ENCODE measurements at places on chromosomes 6 and 20.

DNA sequence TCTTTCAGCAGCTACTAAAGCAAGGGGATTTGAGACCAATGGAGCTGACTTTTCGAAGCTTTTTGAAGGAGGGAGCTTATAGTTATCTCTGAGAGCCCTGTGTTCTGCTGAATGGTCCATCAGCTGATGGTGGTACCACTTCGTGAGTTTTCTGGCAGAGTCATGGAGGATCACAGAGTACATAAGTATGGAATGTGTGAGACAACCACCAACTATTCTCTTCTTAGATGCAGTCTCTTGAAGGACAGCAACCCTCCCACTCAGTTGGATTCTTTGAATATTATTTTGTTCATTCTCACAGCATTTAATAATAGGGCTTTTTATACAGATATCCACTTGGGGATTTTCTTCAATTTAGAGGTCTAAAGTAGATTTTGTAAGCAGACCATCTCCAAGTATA lies 75.3 kb downstream of the ELOVL2 start:
- no peak for DNase-seq

- DNase-seq = no peak
Observed at GRCh38 chr20:60960500-60960899, 291.6 kb upstream of the CDH4 start.

DNA sequence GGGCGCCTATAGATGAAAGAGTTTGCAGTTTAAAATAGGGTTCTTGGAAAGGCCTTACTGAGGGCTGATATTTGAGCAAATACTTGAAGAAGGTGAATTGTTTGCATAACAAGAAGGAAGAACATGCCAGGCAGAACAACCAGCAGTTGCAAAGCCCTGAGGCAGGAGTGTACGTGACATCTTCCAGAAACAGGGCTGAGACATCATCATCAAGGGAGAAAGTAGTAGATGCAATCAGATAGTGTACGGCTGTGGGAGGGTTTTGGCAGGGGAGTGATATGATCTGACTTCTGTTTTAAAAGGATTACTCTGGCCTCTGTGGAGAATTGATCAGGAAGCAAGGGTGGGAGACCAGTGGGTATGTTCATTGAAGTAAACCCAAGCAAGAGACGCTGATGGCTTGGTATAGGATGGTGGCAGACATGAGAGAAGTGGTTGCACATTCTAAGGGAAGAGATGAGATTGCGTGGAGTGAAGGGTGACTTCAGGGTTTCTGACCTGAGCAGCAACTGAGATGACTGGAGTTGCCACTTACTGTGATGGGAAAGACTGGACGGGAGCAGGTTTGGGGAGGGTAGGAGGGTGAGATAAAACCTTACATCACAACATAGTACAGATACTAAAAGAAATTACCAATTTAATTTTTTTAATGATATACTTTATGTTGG lies 28.8 kb downstream of the RIOK1 start:
- no peak for DNase-seq

- DNase-seq = no peak
Observed at GRCh38 chr6:139912735-139913400, 538.4 kb upstream of the CITED2 start.

GRCh38 chr20:50464026-50464724 lies 46.0 kb upstream of the PTPN1 start:
- DNase-seq = peak; percentile 58

GRCh38 chr6:31727034-31727716 lies 1.9 kb downstream of the DDAH2 start:
- DNase-seq = no peak

GRCh38 chr20:61429458-61430227 lies 177.6 kb downstream of the CDH4 start:
- DNase-seq = no peak

GRCh38 chr6:25627001-25627400 lies 25.0 kb upstream of the SCGN start:
- no peak for DNase-seq

DNA sequence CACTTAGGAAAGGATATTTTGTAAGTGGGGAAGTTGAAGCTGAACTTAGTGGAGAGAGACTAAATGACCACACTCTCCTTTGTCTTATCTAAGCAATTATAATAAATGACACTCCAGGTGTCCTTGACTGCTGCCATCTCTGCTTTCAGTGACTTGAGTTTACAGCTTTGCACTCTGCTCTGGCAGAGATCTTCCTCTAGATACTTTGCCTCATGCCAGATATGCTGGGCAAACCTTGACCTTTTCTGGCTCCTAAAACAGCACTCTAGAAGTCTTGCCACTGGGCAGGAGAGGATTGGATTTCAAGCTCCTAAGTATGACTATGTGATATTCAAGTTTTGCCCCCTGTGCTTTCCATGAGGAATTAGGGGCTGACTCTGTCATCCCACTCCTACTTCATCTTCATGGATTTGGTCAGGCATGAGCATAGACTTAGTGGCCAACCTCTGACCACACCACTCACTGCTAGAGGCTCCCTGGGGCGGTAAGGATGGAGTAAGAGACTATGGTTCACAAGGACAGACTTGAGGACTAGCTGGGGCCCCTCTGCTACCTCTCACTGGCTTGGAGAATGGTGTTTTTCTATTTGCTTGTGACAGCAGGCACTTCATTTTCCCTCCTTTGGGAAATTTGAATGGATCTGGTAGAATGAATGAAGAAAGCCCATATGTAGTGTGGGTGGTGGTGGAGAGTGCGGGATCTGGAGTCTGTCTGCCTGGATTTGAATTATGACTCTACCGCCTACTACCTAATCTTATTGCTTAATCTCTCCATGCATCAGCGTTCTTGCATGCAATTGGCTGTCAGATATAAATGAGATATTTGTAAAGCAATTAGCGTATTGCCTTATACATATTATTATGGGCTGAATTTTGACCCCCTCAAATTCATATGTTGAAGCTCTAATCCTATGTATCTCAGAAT lies 191.4 kb downstream of the REV3L start:
- DNase-seq = no peak

DNA sequence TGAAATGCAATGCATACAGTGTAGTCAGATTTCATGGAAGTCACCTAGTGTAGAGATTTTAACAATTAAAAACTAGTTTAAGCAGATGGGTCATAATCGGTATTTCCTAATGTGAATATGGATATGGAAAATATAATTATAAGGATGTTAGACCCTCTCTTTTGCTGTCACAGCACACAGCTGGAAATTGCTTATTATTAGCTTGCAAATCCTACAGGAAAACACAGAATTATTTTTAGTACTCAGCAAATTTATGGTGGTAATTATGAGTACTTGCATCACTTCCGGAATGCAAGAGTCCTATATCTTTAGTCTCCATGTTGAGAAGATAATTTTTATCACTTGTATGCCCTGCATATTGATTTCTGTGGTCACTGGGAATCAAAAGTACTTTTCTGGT lies 993.6 kb downstream of the KIF16B start:
- no peak for DNase-seq

DNA sequence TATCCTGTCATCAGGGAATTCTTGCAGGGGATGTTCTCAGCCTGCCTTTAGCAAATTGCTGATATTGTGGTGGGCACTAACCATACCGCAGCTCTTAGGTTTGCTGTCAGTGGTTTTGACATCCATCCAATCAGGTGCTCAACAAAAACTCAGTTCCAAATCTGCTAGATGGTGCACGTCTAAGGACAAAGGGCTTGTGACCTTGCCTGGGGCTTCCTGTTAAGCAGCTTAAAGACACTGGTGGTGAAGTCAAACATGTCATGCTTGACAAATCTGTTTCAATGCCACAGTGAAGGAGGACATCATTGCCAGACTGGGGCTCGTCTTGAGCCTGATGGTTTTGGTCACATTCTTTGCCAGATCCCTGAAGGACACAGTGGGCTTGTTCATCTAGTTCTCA lies 179.8 kb upstream of the NOX3 start:
- DNase-seq = no peak

GRCh38 chr6:141726248-141726647 lies 406.5 kb upstream of the GJE1 start:
- DNase-seq = no peak

GRCh38 chr20:57417830-57418780 lies 26.9 kb downstream of the RBM38 start:
- DNase-seq = no peak

DNA sequence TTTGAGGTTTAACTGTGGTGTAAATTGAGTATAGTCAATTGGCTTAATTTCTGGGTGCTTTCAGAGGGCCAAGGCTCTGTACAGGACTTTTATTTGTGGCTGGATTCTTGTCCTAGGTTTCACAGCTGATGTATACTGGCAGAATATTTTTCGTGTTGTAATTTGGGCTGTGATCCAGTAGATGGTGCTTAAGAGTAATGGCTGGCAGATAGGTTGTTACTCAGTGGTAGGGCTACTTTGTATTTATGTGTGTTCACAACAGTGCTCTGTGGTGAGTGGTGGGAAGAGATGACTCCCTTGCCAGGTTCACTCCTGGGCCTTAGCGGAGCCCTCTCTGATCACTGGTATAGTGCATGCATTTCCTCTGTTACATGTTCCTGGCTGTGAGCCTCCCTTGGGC lies 34.5 kb upstream of the FERMT1 start:
- no peak for DNase-seq

- DNase-seq = no peak
Observed at GRCh38 chr6:91106083-91106482, 519.2 kb upstream of the MAP3K7 start.
